ENCODE measurements at places on chromosomes 5 and 9.

- DNase-seq = no peak
These were observed 113.9 kb downstream of the TAF11L14 start for GRCh38 chr5:17748201-17748600.

GRCh38 chr5:10800852-10801251 lies 39.8 kb upstream of the DAP start:
- no peak for DNase-seq

DNA sequence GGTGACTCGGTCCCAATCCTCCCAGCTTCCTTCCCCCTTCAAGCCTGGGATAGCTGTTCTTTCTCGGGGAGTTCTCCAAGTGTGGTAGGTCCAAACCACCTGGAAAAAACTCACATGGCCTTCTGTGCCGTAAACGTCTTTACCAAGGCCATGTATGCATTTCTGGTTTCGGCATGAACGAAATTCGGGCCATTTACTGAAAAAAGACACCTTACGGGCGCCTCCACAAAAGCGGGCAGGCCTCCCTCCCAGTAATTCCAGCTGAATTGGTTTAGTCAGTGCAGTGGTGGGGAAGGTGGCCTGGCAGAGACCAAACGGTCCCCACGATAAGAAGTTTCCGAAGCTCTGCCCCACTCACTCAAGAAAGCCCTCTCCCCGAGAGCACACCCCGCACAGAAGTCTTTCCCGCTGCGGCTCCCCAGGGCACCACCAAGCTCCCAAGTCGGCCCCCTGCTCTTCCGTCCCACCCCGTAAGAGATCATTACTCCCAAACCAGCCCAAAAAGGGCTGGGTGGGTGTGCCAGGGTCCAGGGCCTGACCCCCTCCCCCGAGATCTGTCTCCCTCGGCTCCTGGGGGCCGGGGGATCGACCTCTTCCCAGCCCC lies 86.3 kb upstream of the MELK start:
- no peak for DNase-seq

GRCh38 chr9:36037549-36038122 lies 923 bp downstream of the RECK start:
- DNase-seq = no peak

- DNase-seq = peak; percentile 47
These were observed 147.0 kb upstream of the RASA1 start for GRCh38 chr5:87120518-87121303.

GRCh38 chr5:159263569-159263905 lies 447 bp downstream of the UBLCP1 start:
- DNase-seq = no peak

GRCh38 chr9:136258786-136259516 lies 13.3 kb upstream of the QSOX2 start:
- no peak for DNase-seq

DNA sequence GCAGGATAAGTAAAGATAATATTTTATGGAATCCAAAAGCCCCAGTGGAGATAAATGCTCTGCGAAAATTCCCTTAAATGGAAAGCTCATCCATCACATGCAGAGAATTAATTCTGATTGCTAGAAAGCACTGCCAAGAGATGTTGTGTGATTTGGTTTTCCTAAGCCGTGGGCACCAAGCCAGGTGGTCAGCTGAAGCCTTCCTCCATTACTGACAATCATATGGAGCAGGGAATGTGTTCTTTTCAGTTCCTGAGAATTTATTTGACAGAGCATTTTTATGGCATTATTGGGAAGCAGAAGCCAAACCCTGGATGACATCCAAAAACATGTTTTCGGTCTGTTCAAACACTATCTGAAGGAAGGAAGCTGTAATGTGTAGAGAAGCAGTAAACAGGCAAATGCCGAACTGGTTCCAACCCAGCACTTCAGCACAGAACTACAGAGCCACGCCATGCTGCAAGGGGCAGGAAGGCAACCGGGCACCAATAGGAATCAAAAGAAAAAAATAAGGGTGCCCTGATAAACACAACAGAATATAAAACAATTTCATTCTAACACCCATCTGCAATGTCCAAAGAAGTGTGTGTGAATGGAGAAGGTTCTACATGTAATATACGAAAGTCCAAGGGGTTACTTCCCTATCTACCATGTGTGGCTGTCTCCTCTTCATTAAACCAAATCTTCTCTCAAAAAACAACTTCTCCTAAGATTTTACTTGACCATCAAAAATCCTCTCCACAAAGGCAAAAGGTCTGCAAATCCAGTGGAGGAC lies 12.3 kb downstream of the ARSB start:
- no peak for DNase-seq

- DNase-seq = no peak
These were observed 2403.4 kb upstream of the ACO1 start for GRCh38 chr9:29981013-29981412.

DNA sequence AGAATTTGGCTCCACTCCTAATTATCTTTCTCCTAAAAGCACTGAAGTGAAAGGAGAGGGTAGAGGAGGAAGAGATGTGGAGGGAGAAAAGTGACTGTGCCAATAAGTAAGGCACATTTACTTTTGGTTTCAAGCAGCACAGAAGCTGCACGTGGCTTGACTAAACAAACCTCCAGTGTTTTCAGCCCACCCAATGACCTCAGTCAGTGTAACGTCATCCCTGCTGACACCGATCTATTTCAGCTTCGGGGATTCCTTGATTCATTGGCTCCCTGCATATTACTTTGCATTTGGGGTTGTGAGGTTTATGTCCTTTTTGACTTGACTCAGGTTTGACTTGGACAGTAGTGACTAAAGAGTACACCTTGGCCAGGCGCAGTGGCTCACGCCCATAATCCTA lies 35.6 kb upstream of the NIM1K start:
- no peak for DNase-seq

DNA sequence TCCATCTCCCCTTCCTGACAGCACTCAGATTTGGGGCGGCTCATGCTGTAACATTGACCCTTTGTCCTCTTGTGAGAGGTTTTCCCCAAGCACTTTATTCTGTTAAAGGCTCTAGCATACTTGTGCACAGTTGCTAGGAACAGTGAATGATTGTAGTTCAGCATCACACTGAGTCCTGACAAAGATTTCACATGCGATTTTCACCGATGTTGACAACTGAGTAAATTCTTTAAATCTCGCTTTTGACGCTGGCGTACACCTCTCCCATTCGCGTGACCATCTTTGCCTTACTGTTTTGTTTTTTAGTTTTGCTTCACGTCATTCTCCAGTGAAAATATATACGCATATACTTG lies 780 bp downstream of the CDC37L1 start:
- DNase-seq = no peak

GRCh38 chr9:92033991-92034390 lies 81.2 kb downstream of the SPTLC1 start:
- DNase-seq = no peak

DNA sequence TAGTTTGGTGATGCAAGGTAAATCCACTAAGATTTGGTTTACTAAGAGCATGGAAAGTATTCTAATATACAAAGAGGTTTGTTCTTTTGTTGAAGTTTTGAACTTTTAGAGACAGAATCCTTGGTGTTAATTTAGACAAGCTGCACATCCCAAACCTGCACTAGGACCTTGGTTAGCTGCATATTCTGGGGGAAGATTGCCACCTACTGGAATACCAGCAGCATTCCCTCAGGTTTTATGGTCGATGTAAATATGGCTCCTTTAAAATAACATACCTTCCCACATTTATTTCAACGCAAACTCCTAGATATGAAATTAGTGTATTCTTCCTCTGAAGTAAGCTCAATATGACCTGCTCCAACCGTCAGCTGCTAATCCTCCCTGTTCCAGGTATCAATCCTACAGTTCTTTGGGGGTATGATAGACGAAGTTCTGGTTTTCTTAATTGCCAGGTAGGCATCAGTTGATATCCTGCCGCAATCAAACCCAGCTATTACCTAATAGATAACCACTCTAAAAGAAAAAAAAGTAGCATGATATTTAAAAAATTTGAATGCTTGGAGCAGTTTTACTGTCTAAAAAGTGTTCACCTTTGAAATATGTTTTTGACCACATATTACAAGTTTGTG lies 624.1 kb downstream of the ISL1 start:
- DNase-seq = peak; percentile 14

DNA sequence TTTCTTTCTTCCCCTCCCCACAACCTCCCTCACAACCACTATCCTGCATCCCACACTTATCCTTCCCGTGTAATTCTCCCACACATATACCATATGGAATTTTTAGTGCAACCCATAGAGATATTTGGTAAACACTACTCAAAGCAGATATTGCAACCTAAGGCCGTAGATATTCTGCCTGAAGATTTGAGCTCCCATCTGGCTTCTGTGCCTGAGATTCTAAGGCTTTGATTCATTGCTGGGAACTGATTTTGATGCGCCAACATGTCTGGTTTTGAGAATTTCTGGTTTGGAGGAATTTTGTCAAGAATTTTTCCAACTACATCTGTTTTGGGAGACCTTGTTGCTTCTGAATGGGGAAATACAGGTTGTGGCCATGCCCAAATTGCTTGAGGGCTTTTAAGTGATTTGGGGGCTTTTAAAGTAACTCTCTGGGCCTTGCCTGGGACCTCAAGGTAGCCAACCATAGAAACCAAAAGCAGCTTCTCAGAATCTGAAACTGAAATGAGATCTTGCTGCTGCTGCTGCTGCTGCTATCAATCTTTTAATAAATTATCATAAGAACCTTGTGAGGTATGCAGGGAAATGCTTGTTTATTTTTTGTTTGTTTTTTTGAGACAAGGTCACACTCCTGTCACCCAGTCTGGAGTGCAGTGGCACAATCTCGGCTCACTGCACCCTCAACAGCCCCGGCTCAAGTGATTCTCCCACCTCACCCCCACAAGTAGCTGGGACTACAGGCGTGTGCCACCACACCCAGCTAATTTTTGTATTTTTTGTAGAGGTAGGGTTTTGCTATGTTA lies 36.2 kb downstream of the PLAC8L1 start:
- DNase-seq = no peak

- DNase-seq = peak; percentile 98
These were observed 54.3 kb downstream of the PTCH1 start for GRCh38 chr9:95462249-95463147.

DNA sequence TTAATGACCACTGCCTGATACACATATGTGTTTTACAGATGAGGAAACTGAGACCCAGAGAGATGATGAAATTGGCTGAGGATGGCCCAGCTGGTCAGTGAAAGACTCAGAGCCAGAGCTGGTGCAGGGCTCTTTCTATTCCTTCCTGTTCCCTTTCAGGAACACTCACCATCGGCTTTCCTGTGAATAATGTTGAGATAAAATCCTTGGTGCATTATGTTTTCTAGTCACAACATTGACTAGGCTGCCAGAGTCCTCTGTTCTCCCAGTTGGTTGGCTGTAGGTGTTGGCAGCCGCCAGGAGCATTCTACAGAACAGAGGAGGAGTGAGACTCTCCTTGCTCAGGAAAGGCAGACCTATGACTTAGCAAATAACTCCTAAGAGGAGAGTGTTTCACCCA lies 14.8 kb downstream of the TGFBI start:
- no peak for DNase-seq

DNA sequence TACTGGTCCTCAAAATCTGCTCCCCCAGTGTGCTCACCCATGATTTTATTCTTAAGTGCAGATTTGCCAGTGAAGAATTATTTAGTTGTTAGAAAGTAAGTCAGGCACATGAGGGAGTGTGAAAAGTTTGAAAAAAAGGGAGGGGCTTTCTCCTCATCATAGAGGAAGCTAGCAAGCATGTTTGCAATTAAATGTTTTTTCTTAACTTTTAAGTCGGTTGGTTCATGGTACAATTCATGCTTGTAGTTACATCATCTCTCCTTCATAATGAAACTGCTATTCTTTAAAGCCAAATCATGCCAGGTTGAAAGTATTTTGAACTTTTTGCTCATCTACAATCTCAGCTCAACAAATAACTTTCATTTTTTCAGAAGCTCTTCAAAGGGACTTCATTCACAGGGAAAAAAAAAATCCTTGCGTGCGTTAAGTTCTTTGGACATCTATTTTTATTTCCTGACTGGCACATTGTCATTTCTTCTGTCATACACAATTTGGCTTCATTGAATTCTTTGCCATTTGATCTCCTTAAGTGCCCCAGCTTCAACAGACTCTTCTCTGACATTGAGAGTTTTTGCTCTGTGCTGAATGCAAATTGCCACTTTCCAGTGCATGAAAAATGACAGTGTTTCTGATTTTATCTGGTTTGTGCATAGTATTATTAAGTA lies 456.9 kb downstream of the TMEM232 start:
- DNase-seq = no peak

GRCh38 chr5:122445070-122445469 lies 133.0 kb downstream of the SNCAIP start:
- DNase-seq = no peak

- no peak for DNase-seq
These were observed 814 bp downstream of the KIF12 start for GRCh38 chr9:114098021-114098935.

DNA sequence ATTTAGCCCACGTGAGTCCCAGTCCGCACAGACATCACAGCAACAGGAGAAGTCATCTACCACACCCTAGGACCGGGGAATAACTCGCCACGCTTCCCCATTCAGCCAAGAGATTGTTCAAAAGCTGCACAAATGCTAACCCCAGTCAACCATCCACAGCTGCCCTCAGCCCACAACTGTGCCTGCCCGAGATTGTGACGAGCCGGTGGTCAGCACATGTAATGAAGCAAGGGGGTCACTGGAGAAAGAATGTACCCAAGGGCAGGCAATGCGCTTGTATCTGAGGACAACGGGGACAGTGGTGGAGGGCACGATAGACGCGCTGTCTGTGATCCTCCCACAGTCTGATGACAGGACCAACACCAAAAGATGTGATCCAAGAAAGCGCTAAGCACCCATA lies 67.8 kb downstream of the COL23A1 start:
- DNase-seq = no peak

DNA sequence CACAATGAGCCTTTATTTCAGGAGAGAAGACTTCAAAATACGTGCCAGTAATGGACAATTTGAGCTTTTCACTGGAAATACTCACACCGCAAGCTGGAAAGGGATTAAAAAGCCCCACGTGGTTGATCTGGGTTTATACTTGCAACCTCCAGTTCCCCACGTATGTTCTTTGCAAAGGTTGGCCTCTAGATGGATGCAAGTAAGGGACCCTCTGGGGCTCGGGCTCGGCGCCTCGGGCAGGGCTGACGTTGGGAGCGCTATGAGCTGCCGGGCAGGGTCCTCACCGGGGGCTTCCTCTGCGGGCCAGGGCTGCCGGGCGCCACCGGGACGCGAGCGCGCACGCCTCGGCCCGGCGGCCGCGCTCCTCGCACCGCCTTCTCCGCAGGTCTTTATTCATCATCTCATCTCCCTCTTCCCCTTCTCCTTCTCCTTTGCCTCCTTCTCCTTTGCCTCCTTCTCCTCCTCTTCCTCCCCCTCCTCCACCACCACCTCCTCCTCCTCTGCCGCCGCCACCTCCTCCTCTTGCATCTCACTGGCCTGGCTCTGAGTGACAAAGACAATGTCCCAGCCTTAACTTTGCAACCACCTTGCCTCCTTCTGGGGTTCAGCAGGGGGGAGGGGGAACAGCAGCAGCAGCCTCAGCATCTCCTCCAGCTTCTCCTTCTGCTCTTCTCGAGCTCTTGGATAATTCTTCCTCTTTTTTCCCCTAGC lies 701 bp upstream of the ZNF462 start:
- DNase-seq = peak; percentile 57

GRCh38 chr5:73759771-73760170 lies 133.8 kb downstream of the ARHGEF28 start:
- peak; percentile 73 for DNase-seq
